Lung microvascular endothelial cell (primary cell): ENCODE measurements at places on chromosomes 2 and 18. TPM values are rescaled to one million over a fixed set of nuclear protein-coding genes. Genes with fewer than 3 reads are reported as not detected.

Gene HYCC2
- total RNA-seq: 6.3 and 8.5 TPM in 2 replicates

Gene CENPO
- total RNA-seq: 6.2 and 9.6 TPM in 2 replicates

Gene ASB18
- total RNA-seq: not detected in 2 replicates

Gene GCKR
- 0.22 TPM in 1 of 2 replicates, not detected in the other for total RNA-seq

Gene COL4A3
- total RNA-seq: not detected in 2 replicates

Gene ALPI
- total RNA-seq: not detected in 2 replicates

Gene SERPINB11
- total RNA-seq: not detected in 2 replicates

Gene BMP10
- total RNA-seq: not detected in 2 replicates

DNA sequence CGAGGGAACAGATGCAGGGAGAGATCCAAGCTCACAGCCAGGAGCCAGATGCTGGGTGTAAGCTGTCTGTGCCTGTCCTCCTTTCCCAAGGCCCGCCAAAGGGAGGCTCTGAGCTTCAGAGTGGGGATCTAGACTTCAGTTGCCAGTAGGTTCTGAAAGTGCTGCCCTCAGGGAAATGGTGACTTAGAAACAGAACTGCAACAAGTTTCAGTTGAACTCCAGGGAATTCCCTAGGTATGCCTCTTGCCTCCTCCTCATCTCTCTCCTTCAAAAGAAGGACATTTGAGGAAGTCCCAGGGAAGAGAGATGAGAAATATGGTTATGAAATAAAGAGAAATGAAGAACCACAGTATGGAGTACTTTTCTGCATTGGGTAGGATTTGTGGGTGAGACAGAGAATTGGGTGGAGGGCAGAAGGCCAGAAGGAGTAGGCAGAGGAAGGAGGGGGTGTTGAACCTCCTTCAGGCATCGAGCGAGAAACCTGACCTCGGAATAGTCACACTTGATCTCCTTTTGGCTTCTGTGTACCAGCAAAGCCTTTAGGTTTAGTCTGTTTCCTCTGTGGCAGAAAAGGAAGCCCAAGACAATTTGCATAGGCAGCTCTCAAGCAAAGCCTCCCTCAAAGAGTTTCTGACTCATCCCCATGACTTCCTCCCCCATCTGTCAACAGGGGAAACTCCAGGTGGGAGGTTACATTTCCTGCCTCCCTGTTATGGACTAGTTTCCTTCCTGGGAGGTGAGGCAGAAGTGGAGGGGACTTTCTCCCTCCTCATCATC, 45.7 kb downstream of the QPCT start:
- DNase-seq: peak; percentile 95

- no peak for DNase-seq
These were observed 52.5 kb upstream of the CTDP1 start for GRCh38 chr18:79626905-79627749.

DNA sequence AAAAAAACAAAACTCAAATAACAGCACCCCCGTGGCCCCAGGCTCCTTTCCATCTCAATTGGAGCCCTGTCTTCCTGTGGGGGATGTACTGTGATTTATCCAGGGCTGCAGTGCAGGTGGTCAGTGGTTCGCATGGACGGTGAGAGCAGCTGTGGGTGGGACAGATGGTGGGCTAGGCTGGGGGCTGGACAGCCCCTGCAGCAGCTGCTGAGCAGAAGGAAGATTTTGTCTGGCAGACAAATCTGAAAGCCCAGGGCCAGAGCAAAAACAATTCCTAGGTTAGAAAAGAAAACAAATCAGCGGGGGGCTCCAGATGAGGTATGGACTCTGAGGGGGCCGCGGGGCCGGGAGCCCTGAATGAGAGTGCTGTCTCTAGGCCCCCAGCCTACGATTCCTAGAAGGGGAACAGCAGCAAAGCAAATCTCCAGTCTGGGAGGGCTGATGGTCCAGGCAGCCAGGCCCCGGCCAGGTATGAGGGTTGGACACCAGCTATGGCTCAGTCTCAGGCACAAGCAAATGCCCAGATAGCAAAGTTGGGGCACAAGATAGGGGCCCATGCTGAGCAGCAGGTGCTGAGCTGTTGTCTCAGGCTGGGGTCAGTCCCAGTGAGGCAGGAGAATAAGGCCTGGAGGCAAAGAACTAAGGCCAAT, 45.4 kb downstream of the SOWAHC start:
- no peak for DNase-seq

GRCh38 chr2:128348701-128349100, 30.0 kb upstream of the HS6ST1 start:
- no peak for DNase-seq

GRCh38 chr2:128202791-128203190, 111.8 kb downstream of the UGGT1 start:
- DNase-seq: peak; percentile 21

GRCh38 chr2:101518578-101519492, 43.9 kb upstream of the RFX8 start:
- peak; percentile 71 for DNase-seq

DNA sequence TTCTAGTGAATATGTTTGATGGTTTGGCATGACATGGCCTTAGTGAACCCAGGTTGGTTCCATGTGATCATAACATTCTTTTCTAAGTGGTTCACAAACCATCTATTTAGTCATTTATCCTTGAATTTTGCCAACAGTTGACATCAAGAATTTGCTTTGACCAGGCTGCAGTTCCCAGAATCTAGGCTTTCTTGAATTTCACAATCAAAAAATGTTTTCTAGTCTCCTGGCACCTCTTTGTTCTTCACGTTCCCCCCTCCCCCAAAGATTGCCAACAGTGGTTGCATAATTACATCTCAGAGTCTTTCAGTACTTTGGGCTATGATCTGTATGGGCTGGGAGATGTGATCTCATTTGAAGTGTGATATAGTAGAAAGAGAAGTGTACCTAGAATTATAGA, 124.0 kb downstream of the GATA6 start:
- no peak for DNase-seq

- DNase-seq: no peak
These were observed 368.6 kb downstream of the GRB14 start for GRCh38 chr2:164252568-164253287.

DNA sequence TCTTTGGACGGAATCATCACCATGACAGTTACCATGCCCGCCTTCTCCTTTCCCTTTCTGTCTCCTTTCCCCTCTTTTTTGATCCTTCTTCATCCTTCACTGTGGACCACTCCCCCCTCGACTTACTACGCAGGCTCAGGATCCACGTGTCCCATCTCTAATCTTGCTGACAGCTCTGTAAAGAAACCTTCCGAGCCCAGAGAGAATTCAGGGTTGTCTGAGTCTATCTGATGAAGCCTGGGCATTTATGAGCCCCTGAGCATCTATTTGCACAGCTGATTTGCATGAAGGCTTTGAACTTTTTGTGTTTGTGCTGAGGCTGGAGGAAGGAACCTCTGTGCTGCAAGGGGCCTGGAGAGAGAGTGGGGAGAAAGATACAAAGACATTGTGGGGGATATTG, 50.7 kb downstream of the CIB4 start:
- no peak for DNase-seq

GRCh38 chr2:216632952-216633615, at the start of gene IGFBP2:
Gene IGFBP2 (plus strand): TSS chr2:216633420. CDS start chr2:216633524, 104 bp downstream.
- no peak for DNase-seq

DNA sequence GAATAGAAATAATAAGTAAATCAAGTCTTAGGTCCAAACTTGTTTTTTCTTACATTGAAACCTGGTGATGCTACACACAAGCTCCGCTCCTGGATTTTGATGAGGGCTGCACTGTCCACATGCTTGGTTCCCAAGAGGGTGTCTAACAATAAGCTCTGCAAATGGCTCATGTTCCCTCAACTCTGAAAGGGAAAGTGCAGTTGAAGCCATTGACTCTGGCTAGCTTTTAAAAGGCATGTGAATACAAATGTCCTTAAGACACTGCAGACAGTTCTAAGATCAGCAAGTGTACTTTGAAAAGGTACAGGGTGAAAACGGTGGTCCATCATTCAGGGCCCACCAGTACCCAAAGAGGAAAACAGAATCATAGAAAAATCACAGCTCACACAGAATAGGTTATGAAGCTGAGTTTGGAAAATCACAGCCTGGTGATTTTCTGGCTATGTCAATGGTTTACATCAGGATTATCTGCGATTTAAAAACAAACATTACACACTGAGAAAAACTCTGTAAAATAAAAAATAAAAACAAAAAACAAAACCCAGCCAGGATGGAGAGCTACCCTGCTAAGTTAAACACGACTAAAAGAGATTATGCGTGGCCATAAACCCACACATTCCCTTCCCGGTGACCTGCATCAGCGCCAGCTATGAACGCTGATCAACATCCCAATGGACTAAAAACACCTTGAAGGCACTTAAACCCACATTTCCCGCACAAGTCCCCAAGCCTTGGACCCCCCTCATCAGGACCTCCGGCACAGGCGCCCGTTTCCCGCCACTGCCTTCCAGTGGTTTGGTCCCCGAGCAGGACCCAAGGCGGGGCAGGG, 554 bp downstream of the PFN4 start:
- no peak for DNase-seq

- DNase-seq: no peak
These were observed 5.5 kb upstream of the TACR1 start for GRCh38 chr2:75204833-75205232.

GRCh38 chr2:128477891-128478290, 159.2 kb upstream of the HS6ST1 start:
- no peak for DNase-seq

DNA sequence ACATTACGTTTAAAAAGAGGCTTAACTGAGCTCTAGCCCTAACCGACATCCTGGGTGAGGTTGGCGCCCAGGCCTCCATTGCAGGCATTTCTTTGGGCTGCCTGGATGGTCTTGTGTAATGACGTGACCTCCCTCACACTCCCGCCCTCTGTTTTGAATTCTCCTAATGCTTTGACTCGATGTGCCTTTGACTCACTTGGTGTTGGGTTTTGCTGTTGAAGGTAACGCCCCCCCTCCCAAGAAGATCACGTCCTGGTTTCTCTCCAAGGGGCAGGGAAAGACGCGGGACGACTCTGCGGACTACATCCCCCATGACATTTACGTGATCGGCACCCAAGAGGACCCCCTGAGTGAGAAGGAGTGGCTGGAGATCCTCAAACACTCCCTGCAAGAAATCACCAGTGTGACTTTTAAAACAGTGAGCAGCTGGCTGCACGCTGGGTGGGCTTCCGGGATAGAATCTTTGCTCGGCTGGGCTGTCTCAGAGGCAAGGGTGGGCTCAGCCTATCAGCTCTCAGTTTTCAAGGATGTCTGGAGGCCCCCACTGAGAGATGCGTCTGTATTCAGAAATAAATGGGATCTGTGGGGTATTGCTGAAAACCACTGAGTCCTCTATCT, 87.9 kb upstream of the ATG16L1 start:
- no peak for DNase-seq

DNA sequence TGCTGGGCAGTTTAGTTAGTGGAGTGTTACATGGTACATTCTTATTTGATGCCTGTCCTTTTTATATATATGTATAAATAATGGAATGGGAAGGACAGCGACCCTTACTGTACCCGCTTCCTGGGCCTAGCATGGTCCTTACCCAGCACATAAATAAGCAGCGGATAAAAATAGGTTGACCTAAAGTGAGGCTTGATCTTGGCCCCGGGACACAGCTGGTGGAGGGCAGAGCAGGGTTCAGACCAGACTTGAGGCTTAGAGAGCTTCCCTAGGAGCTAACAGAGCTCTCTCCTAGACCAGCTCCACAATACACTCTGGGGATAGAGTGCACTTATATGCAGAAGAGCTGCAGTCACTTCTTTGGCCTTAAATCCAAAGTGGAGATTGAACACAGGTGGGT, 46.9 kb upstream of the RPL31 start:
- DNase-seq: no peak

GRCh38 chr2:40554665-40555294, 102.9 kb upstream of the SLC8A1 start:
- DNase-seq: peak; percentile 60

- no peak for DNase-seq
These were observed 5.6 kb upstream of the PPP4R1 start for GRCh38 chr18:9619990-9620389.

DNA sequence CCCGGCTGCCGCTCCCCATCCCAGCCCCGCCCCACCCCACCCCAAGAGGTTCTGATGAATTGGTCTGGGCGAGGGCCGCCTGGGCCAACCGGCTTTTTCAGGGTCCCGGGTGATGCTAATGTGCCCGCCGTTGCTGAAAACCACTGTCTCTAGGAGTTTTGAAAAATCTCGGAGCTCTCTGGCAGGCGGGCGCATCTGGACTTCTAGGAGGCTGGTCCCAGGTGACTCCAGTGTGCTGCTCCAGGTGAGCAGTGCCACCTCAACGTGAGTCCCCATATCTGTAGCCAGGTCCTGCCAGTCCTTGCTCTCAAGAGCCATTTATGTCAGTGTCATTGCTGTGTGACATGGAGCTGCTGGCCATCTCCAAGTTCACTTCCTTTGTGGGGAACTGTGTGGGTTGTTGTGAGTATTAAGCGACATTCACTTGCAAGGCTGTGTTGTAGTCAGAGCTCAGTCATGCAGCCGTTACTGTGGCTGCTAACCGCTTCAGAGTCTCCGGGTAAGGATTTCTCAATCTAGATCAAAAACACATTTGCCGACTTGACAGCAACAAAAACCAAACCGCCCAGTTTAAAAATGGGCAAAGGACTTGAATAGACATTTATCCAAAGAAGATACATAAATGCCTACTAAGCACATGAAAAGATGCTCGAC, at the start of gene RFX8:
Gene RFX8, minus strand, starts transcription at position 382 of the 654 bp plus-strand sequence. CDS start 8,264 bp downstream, outside the sequence.
- DNase-seq: no peak

- no peak for DNase-seq
These were observed 21.7 kb downstream of the CTIF start for GRCh38 chr18:48560491-48560890.

DNA sequence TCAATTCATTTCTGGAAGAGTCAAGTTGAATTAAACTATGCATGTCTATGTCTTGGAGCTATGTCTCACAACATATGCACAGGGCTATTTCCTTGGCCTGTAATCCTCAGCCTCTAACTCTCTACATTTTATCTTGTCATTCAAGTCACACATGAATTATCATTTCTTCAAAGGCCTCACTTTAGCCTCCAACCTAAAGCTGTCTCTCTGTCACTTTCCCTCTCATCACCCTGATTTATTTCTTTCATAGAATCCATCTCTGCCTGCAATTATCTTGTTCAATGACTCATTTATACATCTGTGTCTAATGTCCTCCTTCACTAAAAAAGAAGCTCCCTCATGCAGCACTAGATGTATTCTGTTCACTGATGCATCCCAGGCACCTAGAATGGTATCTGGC, 614.2 kb upstream of the REG3G start:
- no peak for DNase-seq

DNA sequence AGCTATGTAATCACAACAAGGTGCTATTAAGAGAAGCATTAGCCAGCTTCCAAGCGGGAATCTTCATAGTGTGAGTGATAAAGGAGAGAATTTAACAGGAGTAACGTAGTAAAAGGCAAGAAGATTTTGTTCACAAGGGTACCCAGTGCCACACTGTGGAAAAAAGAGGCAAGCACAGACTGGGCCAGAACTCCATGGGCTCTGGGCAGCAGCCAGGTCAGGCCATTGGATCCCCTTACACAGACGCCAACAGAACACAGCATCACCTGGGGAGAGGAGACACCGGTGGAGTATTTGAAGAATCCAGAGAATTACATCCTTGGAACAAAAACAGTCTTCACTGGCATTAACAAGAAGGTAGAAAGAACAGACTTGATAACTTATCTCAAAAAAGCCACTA, 21.2 kb downstream of the AMER3 start:
- DNase-seq: peak; percentile 32

- no peak for DNase-seq
These were observed 2.2 kb downstream of the CFAP221 start for GRCh38 chr2:119546447-119546767.
